Large intestine (tissue), 12 donors: ENCODE measurements at places on chromosomes 4 and X. TPM values are rescaled to one million over a fixed set of nuclear protein-coding genes. Genes with fewer than 3 reads are reported as not detected.

DNA sequence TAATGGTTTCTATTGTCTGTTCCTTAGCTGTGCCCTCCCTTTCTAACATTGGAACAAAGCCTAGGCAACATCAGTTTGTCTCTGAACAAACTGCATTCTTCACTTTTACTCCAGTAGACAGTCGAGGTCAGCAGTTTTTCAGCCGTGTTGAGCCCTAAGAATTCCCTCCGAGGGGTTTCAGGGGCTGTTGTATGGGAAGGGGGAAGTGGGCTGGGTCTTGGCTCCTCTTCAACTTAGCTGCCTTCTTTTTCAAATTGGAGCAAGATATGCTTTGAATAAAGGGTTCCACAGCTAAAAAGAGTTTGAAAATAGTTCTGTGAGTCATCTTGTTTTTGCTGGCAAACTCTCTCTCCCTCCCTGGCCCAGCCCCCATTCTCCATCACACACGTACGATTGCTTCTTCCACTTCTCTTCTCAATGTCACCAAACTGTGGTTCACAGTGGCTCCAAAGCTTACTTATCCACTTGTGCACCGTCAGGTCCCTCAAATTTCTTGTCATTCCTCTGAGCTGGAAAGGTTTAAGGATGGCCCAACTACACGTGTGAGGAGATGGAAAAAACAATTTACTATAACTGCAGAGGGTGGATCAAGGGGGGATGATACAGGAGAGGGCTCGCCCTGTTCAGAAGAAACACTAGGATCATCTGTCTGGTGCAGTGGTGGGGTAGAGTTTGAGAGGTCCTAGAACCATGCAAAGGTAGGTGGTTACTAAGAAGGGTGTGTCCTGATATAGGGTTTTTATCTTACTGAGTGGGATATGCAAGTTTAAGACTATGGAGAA, 9.2 kb upstream of the MAML3 start:
- no peak for DNase-seq

GRCh38 chrX:132114607-132115006, 13.2 kb downstream of the FRMD7 start:
- DNase-seq: peak; percentile 25

GRCh38 chrX:9518051-9518450, 53.2 kb downstream of the TBL1X start:
- no peak for DNase-seq

- peak; percentile 46 for DNase-seq
Observed at GRCh38 chrX:103918050-103918449, 44.4 kb upstream of the TMSB15B start.

GRCh38 chrX:2829469-2830246, 928 bp downstream of the GYG2 start:
- no peak for DNase-seq

DNA sequence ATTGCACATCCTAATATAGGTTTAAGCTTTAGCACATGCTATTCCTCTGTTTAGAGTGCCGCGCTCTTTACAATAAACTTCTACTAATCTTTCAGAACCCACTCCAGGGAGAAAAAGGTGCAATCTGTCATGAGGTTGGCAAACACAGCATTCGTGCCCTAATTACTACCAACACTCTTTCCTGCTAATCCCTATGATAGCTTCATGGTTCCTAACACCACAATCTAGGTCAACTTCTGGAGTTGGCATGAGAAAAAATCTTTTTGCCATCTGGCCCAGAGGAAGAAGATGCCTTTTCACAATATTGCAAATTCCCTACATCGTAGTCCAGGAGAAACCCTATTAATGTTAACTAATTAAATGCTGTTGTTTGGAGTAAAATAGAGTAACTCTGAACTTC, 39.6 kb downstream of the TMA16 start:
- no peak for DNase-seq

- no peak for DNase-seq
Observed at GRCh38 chr4:340011-340410, 2.4 kb downstream of the ZNF141 start.

Gene GAGE12D
- not detected for polyA plus RNA-seq

Gene BRS3
- 0.03 TPM for polyA plus RNA-seq
